AG04450 (cell line): ENCODE measurements at places on chromosomes 3 and 15. TPM values are rescaled to one million over a fixed set of nuclear protein-coding genes. Genes with fewer than 3 reads are reported as not detected.

DNA sequence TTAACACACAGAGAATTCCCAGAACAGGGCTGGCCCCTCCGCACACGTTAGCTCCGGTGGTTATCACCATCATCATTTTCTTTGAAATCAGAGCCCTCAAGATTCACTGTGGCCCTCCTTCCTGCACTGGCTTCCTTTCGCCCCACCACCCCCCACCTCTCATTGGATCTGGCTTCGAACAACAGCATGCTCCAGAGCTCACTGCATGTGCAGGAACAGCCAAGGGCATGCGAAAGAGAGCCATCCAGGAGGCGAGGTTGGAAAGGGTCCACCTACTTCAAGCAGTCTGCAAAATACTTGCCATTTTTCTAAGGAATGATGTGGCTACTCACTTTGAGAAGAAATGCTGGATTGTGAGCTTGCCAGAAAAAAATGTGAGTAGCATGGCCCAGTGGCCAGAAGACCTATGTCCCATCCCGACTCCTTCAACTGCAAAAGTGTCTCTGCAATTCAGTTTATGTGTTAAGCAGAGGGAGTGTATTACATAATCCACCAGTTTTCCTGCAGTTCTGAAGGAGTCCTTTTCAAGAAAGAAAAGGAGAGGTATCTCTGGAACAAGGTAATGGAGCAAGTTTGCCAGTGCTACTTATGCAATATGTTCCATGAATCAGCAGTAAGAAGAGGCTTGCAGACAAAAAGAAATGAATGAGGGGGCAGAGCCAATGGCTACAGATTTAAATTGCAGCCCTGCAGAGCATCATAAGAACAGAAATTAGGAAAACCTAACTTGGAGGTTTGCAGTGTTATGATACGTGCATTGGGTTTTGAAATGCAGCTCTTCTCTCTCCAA, 92.8 kb downstream of the OCA2 start:
- DNase-seq: no peak

DNA sequence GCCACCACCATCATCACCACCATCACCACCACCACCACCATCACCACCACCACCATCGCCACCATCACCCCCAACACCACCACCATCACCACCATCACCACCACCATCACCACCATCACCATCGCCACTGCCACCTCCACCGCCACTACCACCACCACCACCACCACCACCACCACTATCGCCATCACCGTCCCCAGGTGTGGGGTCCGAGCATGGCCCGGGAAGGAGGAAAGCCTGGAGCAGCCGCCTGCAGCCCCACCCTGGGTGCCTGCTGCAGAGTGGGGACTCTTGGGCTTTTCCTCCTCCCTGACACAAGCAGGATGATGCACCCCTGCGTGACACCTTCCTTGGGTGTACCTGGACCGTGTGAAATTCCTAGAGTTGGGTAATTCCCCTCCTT, 43.9 kb downstream of the MUC4 start:
- no peak for DNase-seq

- peak; percentile 20 for DNase-seq
Observed at GRCh38 chr3:187616307-187616972, 53.8 kb downstream of the SST start.

DNA sequence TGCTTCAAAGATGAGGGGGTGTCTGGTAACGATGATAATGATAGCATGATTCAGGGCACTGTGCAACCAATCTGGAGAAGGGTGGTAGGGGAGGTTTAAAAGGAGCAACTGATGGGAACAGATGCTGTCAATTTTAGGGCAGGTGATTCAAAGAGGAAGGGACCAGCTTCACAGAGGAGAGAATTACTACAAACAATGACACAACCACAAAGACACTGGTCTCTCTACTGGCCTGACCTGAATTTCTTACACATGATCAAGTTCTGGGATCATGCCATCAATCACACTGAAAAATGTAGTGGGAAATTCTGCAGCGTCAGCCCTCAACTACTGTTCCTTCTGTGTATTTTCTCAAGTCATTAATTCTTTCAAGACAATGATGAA, 2.6 kb upstream of the CDV3 start:
- no peak for DNase-seq

DNA sequence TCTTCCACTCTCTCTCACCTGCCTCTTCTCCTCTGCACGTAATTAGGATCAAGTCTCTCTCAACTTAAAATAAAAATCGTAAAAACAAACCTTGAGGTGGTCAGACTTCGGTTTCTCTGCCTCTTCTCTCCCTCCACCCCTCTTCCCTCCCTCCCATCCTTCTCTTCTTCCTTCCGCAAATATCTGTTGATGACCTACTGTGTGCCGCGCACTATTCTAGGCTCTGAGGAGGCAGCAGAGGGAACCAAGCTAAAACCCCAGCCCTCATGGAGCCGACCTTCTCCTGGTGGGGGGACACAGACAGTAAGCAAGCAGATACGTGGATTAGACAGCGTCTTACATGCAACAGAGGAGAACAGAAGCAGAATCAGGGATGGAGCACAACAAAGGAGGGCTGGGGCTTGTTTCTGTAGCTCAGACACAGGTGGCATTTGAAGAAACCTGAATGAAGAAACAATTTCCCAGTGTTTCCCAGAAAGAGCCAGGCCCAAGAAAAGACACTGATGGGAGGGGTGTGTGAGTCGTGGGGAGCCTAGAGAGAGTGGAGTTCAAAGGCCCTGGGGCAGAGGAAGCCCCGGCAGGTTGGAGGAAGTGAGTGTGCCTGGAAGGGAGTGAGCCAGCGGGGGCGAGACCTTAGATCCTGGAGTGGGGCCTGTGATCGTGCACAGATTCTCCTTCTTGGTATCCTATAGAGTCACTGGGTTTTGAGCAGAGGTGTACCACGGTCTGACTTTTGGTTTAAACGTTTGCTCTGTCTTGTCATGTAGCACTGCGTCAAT, 80.5 kb downstream of the TOP2B start:
- DNase-seq: no peak

DNA sequence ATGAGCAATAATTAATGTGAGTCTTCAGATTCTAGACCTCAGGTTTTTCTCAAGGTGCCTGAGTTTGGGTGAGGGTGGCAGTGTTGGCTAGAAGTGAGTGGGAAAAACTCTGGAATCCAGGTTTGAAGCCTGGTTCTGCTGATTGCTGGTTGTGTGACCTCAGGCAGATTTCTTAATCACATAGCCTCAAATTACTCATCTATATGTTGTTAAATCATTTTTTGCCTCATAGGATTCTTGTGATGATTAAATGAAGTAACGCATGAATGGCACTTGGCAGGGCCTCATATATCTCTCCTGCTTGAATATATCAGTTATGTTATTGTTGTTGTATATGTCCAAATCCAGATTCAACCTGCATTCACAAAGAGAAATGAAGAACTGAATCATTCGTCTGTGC, 60.5 kb downstream of the NR2F2 start:
- DNase-seq: no peak

GRCh38 chr15:27250223-27250622, 279.2 kb downstream of the GABRG3 start:
- DNase-seq: no peak

DNA sequence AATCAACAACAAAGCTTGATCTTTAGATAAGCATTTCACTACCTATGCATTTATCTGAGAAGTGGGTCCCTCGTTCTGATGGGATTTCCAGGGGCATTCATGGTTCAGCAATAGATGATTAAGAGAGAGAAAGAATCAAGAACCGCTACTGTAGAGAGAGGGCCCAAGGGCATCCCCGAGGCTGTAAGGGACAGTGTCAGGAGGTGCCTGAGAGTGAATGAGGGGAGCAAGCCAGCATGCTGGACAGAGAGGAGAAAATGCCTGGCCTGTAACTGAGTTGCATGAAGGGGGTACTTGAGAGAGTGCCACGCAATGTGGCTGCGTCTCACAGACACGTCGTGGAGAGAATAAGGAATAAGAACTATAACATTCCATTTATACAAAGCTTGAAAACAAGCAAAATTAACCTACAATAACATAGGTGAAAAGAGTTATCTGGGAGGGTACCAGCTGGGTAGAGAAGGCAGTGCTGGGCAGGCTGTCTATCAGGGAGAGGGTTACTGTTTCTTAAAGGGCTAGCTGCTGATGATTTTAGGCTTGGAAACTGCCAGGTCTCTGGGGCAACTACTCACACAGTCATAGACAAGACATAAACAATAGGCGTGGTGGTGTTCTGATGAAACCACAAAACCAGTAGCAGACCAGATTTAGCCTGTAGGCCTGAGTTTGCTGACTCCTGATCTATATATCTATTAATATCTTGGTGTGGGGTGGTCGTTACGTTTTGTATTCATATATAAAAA, 374.6 kb upstream of the CFAP20DC start:
- peak; percentile 69 for DNase-seq

- no peak for DNase-seq
Observed at GRCh38 chr15:41085029-41085428, 31.1 kb downstream of the INO80 start.

GRCh38 chr3:55630280-55630920, 143.3 kb upstream of the WNT5A start:
- DNase-seq: no peak

- DNase-seq: no peak
Observed at GRCh38 chr15:48596415-48596814, 49.1 kb downstream of the FBN1 start.

DNA sequence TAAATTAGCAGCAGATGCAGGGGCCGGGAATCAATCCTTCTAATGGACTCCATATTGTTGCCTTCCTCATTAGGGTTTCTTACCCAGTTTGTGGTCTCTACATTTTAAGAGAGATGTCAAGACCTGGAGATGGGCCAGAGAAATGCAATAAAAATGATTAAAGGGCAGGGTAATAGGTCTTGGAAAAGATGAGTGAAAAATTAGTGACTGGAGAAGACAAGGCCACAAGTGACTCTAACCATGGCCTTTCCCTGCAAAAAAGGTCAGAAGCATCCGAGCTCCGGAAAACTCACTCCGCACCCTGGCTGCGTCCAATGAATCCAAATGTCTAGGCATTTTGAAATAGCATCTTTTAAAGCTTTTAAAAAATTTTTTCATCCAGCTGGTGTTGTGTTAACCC, 152.8 kb downstream of the ARRDC4 start:
- DNase-seq: no peak

DNA sequence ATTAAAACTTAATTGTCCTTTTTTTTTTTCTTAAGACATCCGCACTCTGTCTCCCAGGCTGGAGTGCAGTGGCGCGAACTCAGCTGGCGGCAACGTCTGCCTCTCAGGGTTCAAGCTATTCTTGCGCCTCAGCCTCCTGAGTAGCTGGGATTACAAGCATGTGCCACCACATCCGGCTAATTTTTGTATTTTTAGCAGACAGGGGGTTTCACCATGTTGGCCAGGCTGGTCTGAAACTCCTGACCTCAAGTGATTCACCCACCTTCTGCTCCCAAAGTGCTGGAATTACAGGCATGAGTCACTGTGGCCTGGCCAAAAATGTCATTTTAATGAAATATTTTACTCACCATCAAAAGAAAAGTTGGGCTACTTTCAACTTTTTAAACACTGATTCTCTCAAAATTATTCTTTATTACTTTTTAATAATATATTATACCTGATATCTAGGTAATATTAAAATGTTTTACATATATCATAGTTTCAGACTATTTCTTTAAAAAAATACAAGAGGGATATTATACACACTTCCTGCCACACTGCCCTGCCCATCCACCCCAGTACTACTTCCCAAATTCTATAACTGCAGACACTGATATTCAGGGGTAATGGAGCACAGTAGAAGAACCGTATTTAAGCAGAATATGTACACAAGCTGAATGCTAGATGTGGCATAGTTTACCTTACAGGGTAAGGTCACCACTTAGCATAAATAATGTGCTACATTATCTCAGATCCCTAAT, 723.9 kb upstream of the ZNF385D start:
- DNase-seq: no peak

GRCh38 chr3:150238995-150239619, 169.0 kb upstream of the TSC22D2 start:
- no peak for DNase-seq

DNA sequence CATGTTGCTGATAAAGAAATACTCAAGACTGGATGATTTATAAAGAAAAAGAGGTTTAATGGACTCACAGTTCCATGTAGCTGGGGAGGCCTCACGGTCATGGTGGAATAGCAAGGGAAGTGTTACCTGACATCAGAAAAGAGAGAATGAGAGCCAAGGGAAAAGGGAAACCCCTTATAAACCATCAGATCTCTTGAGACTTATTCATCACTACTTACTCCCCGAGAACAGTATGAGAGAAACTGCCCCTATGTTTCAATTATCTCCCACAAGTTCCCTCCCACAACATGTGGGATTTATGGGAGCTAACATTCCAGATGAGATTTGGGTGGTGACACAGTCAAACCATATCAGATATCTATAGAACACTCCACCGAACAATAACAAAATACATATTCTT, 904.6 kb downstream of the PDCD6IP start:
- DNase-seq: no peak

DNA sequence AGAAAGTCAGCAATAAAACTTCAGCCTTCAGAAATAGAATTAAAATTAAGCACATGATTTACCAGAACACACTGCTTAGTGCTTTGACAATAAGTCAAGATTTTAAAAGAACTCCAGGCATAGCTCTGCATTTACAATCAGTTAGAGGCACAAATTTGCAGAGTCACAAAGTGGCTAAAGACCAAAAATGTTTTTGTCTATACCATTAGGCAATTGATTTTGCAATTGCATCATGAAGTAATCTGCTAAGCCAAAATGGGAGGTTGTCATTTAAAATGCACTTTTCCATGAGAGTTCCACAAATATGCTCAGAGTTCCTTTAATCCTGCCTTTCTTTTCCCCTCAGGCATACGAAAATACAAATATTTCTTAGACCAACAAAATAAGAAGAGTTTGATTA, 10.1 kb upstream of the DCP1A start:
- DNase-seq: no peak

The PRSS50 gene
- polyA plus RNA-seq: not detected in 2 replicates

The COL8A1 gene
- polyA plus RNA-seq: 101 and 147 TPM in 2 replicates

The GOLGA8G gene
- not detected in 2 replicates for polyA plus RNA-seq
